ENCODE measurements at places on chromosomes 12 and 14. TPM values are rescaled to one million over a fixed set of nuclear protein-coding genes. Genes with fewer than 3 reads are reported as not detected.

STON2 gene
- 60.4 TPM for total RNA-seq

MON2 gene
- total RNA-seq, result 76.6 TPM

NPAS3 gene
- total RNA-seq, result 6.9 TPM

GPR65 gene
- total RNA-seq, result not detected

TCL1B gene
- not detected for total RNA-seq

RGS6 gene
- total RNA-seq, result 1.5 TPM

MGST1 gene
- 24.0 TPM for total RNA-seq

PLEKHG7 gene
- not detected for total RNA-seq

GRCh38 chr14:62655166-62655565, 390.1 kb downstream of the KCNH5 start:
- no peak for DNase-seq
- no peak overlapping the region for H3K4me3 ChIP-seq
- H3K27ac ChIP-seq, result peak overlapping the region; percentile 41
- H3K4me1 ChIP-seq, result peaks cover 21% of the 10 kb centered on the region
- H3K27me3 ChIP-seq, result no peaks in the 10 kb centered on the region

DNA sequence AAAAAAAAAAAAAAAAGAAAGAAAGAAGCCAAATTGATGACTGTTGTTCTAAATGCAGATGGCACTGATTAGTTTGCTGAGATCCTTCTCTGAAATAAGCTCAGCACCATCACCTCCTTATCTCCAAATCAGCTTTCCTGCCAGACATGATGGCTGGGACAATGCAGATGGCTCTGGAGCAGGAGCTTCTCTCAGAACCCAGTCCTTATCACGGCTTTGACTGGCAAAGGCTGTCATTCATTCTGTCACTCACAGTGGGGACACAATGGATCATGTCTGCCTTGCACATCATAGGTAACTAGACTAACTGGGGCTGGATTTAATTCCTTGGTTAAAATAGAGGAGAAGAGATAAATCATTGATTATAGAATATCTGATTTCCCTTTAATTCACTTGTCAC, 146.3 kb downstream of the PDZRN4 start:
- no peak for DNase-seq
- peaks cover 5% of the 10 kb centered on the region for H3K36me3 ChIP-seq
- no peak overlapping the region for H3K4me3 ChIP-seq
- no peak overlapping the region for H3K27ac ChIP-seq

- H3K36me3 ChIP-seq, result peaks cover 5% of the 10 kb centered on the region
- no peaks in the 10 kb centered on the region for H3K27me3 ChIP-seq
- DNase-seq, result no peak
- H3K4me3 ChIP-seq, result no peak overlapping the region
Measured at GRCh38 chr12:20555771-20556170, 139.4 kb upstream of the SLCO1C1 start.

DNA sequence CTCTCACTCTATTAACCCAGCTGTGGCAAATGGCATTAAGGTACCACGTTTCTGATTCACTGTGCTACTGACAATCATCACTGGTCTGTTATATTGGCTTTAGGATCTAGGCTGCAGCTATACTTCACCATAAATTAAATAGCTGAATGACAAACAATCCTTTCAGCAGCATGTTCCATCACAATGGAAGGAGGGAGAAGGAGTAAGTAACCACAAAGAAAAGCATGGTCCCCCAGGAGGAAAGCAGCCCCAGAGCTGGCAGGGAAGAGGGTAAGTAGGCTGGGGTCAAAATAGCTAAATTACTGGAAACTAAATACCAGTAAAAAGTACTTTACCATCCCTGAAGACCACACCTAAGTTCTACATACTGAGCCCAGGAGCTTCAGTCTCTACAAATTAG, 2.8 kb downstream of the ARMH4 start:
- H3K27ac ChIP-seq, result no peak overlapping the region
- H3K27me3 ChIP-seq, result peaks cover 71% of the 10 kb centered on the region
- peaks cover 18% of the 10 kb centered on the region for H3K4me1 ChIP-seq
- H3K4me3 ChIP-seq, result no peak overlapping the region
- no peak for DNase-seq
- H3K36me3 ChIP-seq, result no peaks in the 10 kb centered on the region

DNA sequence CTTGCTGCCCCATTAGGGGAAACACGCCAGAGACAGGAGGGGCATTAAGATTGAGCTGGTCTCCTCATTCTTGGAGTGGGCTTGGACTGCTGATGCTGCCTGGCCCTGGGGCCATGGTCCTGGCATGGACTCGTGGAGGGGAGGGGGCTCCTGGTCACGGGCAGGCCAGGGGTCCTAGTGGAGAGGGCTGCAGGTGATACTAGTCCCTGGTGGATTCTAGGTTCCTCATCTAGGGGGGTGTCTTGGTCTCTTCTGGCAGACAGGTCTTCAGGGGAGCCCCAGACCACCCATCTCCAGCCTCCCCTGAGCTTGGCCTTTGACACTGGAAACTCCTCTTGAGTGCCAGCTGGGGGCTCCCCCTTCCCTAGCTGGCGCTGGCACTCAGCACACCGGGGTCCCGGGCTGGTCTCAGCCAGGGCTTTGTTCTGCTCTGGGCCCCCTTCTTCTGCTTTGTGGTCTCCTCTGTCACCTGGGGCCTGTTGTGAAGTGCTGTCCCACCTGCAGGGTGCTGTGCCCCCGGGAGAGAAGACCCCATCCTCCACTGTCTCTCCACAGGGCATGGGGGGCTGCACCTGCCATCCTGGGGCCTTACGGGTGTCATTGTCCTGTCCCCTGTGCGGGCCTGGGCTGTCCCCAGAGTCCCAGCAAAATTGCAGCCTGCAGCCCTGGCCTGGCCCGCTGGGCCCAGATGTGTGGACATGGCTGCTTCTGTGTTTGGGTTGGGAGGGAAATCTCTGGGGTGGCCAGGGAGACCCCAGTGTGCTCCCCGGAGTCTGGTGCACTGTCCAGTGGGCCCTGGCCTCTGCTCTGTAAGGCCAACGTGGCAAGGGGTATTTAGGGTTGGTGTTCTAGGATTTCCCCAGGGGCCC, 2.3 kb downstream of the KIF26A start:
- H3K36me3 ChIP-seq, result no peaks in the 10 kb centered on the region
- H3K4me1 ChIP-seq, result peaks cover 19% of the 10 kb centered on the region
- peak; percentile 16 for DNase-seq
- peaks cover 20% of the 10 kb centered on the region for H3K27me3 ChIP-seq

DNA sequence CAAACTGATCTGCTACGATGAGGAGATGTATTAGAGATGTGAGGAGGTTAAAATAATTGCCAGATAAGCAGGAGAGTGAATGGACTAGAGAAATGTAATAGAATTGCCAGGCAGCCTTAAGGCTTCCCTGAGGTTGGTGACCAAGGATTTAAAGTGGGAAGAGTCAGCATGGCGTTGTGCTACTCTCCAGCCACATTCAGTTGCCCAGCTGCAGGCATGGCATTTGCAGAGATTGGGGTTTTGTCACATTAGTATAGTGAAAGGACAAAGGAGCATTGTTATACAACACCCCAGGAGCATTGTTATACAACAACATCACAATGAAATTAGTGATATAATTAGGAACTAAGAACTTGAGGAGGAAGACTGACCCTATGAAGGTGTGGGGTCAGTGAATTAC, 31.7 kb downstream of the MARK3 start:
- H3K36me3 ChIP-seq, result peaks cover 22% of the 10 kb centered on the region
- H3K27me3 ChIP-seq, result no peaks in the 10 kb centered on the region
- peaks cover 35% of the 10 kb centered on the region for H3K4me1 ChIP-seq
- no peak overlapping the region for H3K4me3 ChIP-seq
- DNase-seq, result no peak

DNA sequence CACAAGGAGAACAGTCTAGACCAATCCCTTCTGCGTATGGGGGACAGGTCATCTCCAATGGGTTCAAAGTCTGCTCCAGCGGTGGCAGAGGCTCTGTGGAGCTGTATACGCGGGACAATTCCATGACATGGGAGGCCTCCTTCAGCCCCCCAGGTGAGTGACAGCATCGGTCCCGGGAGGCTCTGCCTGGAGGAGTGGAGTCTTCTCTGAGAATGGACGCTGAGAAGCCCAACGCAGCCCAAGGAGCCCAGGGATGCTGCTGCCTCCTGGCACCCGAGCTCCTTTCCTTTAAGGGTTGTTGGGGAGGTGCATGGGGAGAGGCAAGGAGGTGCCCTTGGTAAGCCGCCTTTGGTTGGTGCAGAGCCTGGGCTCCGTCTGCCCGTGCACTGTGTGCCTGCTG, 28.2 kb downstream of the ADGRD1 start:
- H3K36me3 ChIP-seq, result no peaks in the 10 kb centered on the region
- no peak for DNase-seq
- H3K27ac ChIP-seq, result no peak overlapping the region
- no peak overlapping the region for H3K4me3 ChIP-seq
- peaks cover 8% of the 10 kb centered on the region for H3K4me1 ChIP-seq

GRCh38 chr14:39232554-39233415, 930 bp upstream of the MIA2 start:
- peaks cover 11% of the 10 kb centered on the region for H3K4me1 ChIP-seq
- no peaks in the 10 kb centered on the region for H3K27me3 ChIP-seq
- no peak overlapping the region for H3K4me3 ChIP-seq
- H3K27ac ChIP-seq, result no peak overlapping the region
- DNase-seq, result no peak
- H3K36me3 ChIP-seq, result no peaks in the 10 kb centered on the region

- peaks cover 99% of the 10 kb centered on the region for H3K27me3 ChIP-seq
- no peak overlapping the region for H3K4me3 ChIP-seq
- H3K4me1 ChIP-seq, result peaks cover 3% of the 10 kb centered on the region
- DNase-seq, result no peak
- H3K36me3 ChIP-seq, result no peaks in the 10 kb centered on the region
Measured at GRCh38 chr14:60510951-60511599, 2.1 kb downstream of the SIX6 start.

GRCh38 chr14:50528000-50528399, 4.4 kb downstream of the MAP4K5 start:
- peak overlapping the region; percentile 22 for H3K27ac ChIP-seq
- H3K27me3 ChIP-seq, result no peaks in the 10 kb centered on the region
- no peak for DNase-seq
- H3K36me3 ChIP-seq, result no peaks in the 10 kb centered on the region

GRCh38 chr14:36021030-36021422, 155.5 kb downstream of the PTCSC3 start:
- no peaks in the 10 kb centered on the region for H3K36me3 ChIP-seq
- no peak for DNase-seq
- H3K4me3 ChIP-seq, result no peak overlapping the region

- peaks cover 15% of the 10 kb centered on the region for H3K36me3 ChIP-seq
- H3K27me3 ChIP-seq, result no peaks in the 10 kb centered on the region
- no peak for DNase-seq
- H3K4me1 ChIP-seq, result peaks cover 30% of the 10 kb centered on the region
Measured at GRCh38 chr12:111776836-111777344, 10.2 kb downstream of the ALDH2 start.

- H3K4me3 ChIP-seq, result no peak overlapping the region
- no peak for DNase-seq
- peaks cover 11% of the 10 kb centered on the region for H3K36me3 ChIP-seq
- no peak overlapping the region for H3K27ac ChIP-seq
- H3K4me1 ChIP-seq, result peaks cover 8% of the 10 kb centered on the region
Measured at GRCh38 chr14:90608929-90609341, 207.3 kb downstream of the TTC7B start.

DNA sequence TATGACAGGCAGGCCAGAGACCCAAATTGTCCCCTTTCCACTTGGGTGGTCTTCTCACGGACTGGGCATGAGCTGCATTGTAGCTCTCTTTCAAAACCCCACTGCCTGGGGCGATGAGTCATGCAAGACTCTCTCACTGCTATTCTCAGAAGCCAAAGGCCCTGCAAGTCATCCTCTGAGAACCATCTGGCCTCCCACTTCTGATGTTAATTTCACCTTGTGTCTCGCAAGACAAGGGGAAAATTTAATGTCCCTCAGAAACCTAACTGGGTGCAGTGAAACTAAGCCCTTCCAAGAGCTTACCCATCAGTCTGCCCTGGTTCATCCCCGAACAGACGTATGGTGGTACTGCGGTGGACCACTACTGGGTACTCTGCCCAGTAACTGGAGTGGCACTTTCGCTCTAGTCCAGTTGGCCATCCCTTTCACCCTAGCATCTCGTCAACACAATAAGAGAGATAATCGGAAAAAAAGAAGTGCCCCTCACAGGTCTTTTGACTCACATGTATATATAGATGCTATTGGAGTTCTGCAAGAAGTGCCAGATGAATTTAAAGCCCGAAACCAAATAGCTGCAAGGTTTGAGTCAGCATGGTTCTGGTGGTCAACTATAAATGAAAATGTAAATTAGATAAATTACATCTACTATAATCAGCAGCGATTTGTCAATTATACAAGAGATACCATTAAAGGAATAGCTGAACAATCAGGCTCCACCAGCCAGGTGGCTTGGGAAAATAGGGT, 31.3 kb upstream of the LALBA start:
- H3K27me3 ChIP-seq, result peaks cover 2% of the 10 kb centered on the region
- no peak overlapping the region for H3K27ac ChIP-seq
- H3K4me1 ChIP-seq, result no peaks in the 10 kb centered on the region

DNA sequence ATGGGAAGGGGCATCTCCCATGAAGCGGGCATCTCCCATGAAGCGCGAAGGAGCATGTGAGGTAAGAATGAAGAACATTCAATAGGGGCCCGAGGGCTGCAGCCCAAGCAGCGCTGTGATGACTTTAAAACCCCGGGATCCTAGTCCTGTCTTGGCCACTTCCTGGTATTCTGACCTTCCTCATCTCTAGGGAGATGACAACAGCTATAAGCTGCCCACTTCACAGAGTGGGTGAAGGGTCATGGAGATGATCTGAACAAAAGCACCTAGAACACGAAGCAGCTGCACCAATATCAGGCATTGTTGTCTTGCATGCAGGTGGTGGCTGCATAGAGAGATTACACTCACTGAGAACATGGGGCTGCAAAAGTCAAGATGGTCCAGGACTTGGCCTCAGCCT, 64.5 kb downstream of the SPTB start:
- H3K36me3 ChIP-seq, result no peaks in the 10 kb centered on the region
- peaks cover 1% of the 10 kb centered on the region for H3K27me3 ChIP-seq
- peaks cover 9% of the 10 kb centered on the region for H3K4me1 ChIP-seq
- H3K27ac ChIP-seq, result no peak overlapping the region

- peaks cover 12% of the 10 kb centered on the region for H3K4me1 ChIP-seq
- peak overlapping the region; percentile 60 for H3K27ac ChIP-seq
- no peak overlapping the region for H3K4me3 ChIP-seq
- H3K27me3 ChIP-seq, result no peaks in the 10 kb centered on the region
Measured at GRCh38 chr12:52865090-52865944, 16.5 kb upstream of the KRT78 start.

- no peaks in the 10 kb centered on the region for H3K4me1 ChIP-seq
- no peak overlapping the region for H3K27ac ChIP-seq
- H3K36me3 ChIP-seq, result no peaks in the 10 kb centered on the region
- no peak for DNase-seq
Measured at GRCh38 chr12:8547645-8548044, 6.9 kb upstream of the CLEC4E start.

DNA sequence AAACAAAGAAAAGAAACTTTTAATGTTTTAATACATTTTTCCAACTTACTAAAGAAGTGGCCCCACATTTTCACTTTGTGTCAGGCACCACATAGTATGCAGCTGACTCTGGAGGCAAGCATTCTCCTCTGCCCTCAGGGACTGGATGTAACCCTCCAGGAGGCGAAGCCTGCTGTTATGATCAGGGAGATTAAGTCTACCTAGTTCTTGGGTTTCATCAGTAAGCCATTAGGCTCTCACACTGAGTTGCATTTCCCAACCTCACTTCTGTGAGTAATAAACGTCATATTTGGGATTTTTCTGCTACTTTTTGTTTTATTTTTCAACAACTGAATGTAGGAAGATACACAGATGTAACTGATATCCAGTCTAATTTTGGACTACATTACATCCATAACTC, 101.2 kb upstream of the LRFN5 start:
- H3K27ac ChIP-seq, result no peak overlapping the region
- no peak for DNase-seq
- no peaks in the 10 kb centered on the region for H3K36me3 ChIP-seq
- no peak overlapping the region for H3K4me3 ChIP-seq
- no peaks in the 10 kb centered on the region for H3K27me3 ChIP-seq

GRCh38 chr14:96592591-96593386, 90.6 kb downstream of the PAPOLA start:
- H3K27ac ChIP-seq, result no peak overlapping the region
- peak overlapping the region; percentile 53 for H3K4me3 ChIP-seq
- no peaks in the 10 kb centered on the region for H3K36me3 ChIP-seq
- peaks cover 13% of the 10 kb centered on the region for H3K27me3 ChIP-seq
- no peaks in the 10 kb centered on the region for H3K4me1 ChIP-seq

Measured in mesothelial cell of epicardium (in vitro differentiated cells).